RKO (cell line): ENCODE measurements at places on chromosomes 7 and 10.

DNA sequence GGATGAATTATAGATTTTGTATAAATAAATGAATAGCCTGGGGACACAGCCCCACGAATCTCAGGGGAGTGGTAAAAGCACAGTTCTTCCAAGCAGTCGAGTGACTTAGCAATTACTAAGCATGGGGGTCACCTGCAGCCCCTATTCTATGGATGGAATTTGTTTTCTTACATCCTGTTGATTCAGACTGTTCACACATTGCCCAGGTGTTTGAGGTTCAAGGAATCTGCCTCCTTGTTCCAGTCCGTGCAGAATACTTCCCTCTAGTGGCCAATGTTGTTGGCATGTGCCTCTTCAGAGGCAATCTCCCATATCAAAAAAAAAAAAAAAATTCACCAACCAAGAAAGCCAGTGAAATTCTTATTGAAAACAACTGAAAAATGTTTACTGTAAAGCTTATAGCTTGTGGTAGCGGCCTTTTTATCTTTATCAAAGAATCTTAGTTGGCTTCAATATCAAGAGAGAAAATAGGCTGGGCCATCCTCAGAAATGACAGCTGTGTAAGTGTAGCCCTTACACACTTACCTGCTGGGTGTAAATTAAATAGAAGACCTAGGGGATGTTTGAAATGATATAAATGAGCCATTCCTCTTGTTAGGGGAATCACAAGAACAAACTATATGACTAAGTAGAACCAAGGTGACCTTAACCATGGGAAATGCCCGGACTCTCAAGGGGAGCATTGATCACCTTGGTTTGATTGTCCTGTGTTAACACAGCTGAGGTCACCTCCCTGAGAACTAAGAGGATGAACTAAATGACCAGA is 7.8 kb downstream of the LIPM start:
- peak; percentile 69 for DNase-seq

- DNase-seq: peak; percentile 16
These were observed 1.5 kb downstream of the FHIP2A start for GRCh38 chr10:114823077-114823463.

DNA sequence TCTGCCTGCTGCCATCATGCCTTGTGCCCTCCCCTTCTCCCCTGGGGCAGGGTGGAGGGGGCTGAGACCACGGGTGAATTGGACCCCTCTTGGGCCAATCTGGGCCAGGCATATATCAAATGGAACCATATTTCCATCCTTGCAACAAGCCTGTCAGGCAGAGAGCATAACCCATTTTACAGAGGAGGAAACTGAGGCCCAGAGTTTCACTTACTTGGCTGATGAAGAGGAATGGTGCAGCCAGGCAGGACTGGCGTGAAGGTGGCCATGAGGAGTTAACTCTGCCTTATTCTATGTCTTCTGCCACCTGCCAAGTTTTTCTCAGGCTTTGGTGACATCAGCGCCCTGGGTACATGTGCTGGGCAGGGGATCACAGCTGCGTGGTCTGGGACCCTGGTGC is 155.5 kb upstream of the PCBD1 start:
- no peak for DNase-seq

GRCh38 chr7:142379201-142379885 is 121.5 kb upstream of the PRSS58 start:
- no peak for DNase-seq

GRCh38 chr10:27500886-27501285 is 3.2 kb upstream of the RAB18 start:
- no peak for DNase-seq

DNA sequence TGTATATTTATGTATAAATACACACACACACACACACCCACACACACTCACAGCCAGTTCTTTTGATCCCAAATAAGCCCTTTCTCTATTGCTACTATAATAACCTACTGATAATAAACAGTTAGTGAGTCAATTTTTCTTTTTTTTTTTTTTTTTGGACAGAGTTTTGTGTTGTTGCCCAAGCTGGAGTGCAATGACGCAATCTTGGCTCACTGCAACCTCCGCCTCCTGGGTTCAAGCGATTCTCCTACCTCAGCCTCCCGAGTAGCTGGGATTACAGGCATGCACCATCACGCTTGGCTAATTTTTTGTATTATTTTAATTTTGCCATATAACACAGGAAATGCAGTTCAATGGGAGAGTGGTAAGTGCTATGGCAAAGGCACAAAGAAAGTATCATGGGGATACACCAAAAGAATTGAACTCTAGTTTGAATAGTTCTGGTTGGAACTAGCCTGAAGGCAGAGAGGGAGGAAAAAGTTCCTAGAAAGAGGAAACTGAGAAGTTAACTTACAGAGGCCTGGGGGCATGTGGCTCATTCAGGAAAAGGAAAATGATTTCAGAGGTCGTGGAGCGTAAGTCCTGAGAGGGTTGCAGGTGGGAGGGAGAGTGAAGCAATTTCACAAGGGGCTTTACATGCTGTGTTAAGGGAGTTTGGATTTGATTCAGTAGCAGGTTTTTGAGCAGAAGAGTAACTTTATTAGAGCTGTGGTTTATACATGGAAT is 44.4 kb upstream of the JCAD start:
- DNase-seq: no peak

- DNase-seq: no peak
These were observed 123.2 kb downstream of the NRP1 start for GRCh38 chr10:33211106-33211878.

- DNase-seq: peak; percentile 54
These were observed 876 bp downstream of the GNAI1 start for GRCh38 chr7:80135309-80136104.

- DNase-seq: no peak
These were observed 62.4 kb upstream of the TAS2R16 start for GRCh38 chr7:123057911-123058310.

DNA sequence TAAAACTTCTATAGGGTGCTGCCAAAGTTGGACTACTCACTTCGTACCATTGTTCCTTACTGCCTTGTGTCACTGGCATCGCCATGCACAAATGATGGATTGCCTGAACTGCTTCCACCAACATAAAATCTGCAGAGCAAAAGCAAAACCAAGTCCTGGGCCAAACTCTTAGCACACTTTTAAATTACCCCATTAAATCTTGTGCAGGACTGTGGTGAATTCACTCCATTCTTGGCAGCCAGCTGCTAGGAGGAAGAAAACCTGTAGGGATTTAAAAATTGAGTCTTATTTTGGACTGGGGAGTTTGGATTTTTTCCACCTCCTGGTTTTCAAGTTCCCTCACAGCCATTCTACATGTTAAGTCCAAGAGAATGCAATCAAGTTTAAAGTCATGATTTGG is 646.9 kb downstream of the SORCS3 start:
- no peak for DNase-seq

DNA sequence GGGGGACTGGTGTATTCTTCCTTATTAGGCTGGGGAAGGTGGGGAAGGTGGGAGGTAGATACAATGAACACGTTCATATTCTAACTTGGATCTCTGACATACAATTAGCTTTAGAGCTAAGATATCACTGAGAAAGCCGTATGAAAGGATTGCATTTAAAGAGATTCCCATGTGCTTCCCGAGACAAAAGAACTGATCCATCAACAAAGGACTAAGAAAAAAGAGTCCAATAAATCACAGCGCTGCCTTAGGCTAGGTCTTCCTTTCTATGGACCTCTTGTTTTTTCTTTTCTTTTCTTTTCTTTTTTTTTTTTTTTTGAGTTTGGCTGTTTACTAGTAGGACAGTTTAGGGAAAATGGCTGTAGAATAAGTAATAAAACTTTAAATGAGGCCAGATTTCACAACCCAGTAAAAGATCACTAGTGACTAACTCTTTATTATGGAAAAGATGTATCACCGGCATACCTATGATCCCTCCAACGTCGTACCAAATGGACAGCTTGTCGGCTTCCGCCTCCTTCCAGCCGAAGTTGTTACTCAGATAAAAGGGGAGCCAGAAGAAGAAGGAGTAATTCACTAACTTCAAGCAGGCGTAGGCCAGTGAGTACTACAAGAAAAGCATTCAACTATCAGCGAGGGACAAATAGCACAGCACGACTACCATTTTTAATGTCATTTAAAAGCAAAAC is 50.0 kb downstream of the SLC37A3 start:
- no peak for DNase-seq

DNA sequence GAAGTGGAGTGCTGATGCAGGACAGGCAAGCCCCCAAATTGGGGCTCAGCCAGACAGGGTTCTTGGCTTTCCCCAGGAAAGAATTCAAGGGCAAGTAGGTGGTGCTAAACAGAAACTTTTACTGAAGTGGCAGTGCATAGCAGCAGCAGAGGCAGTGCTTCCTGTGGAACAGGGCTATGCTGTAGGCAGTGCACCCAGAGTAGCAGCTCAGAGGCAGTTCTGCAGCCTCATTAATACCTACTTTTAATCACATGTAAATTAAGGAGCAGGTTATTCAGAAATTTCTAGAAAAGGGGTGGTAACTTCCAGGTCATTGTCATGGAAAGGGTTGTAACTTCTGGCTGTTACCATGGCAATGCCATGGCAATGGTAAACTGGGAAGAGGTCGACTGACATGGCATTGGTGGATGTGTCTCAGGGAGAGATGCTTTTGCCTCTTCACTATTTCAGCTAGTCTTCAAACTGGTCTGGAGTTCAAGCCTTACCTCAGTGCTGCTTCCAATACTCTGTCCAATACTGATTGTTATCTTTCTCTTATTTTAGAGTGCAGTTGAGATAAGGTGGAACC is 29.2 kb downstream of the PRSS58 start:
- no peak for DNase-seq

DNA sequence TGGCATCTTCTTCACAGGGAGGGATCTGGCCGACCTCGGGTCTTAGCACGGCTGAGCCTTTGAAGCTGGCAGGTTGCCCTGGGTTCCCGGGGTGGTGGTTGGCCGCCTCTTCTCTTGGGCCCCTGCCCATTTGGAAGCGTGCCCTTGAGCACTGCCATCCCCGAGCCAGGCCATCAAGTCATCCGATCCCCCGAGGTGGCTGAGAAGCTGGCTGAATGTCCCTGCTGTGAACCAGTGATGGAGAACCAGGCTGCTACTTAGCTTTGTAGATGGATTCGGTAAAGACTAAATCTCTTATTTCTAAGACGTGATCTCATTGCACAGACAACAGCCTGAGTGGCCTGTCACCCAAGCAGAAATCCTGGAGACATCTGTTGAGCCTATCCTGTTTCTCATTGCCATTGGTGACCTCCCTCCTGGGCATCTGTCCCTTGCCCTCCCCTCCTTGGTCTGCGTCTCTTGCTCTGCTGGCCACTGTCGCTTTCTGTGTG is 74.3 kb downstream of the GRK5 start:
- no peak for DNase-seq

DNA sequence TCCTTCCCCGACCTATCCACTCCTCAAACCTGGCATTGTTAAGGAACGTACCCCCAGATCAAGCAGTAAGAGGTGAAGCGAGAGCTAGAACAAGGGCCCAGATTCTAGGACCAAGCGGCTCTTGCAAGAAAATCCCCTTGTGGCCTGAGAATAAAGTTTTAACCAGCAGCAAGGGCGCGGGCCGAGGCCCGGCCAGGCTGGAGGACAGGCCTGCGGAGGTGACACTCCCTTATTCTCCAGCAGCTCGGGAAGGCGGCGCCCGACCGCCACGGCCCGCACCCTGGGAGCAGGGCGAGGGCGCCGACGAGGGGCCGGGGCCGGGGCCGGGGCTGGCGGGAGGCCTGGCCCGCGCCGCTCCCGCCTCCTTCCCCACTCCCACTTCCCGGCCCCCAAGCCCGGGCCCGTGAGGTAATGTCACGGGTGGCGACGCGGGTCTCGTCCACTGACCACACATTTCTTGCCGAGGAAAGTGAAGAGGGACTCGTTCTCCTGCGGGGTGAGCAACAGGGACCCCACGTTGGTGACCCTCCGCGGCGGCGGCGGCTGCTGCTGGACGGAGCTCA is 551 bp downstream of the WASL start:
- DNase-seq: peak; percentile 72

GRCh38 chr10:55966101-55966500 is 395.0 kb downstream of the ZWINT start:
- peak; percentile 2 for DNase-seq

GRCh38 chr10:68121020-68121743 is 11.9 kb downstream of the MYPN start:
- DNase-seq: no peak

DNA sequence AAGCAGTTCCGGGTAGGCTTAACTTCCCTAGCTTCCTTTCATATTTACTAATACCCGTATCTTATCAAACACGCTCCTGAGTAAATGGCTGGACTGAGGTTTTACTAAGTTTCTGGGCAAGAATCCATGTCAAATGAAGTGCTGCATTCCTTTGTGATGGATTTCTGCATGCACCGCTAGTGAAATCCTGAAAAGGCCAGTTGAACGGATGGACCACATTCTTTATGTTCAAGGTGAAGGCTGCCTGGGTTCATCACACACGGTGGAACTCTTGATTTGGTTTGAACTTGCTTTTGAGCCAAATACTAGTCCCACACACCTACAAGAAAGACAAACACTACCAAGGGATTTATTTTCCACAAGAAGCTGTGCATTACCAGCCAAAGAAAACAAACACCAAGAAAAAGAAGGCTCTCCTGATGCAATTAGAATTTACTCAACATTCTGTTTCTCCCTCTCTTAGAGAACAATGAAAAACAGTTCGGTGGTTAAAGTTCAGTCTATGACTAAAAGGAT is 255.0 kb upstream of the SEMA3C start:
- no peak for DNase-seq

- DNase-seq: no peak
These were observed 107.5 kb downstream of the NPTX2 start for GRCh38 chr7:98724591-98724990.

- no peak for DNase-seq
These were observed 115.4 kb downstream of the NT5C2 start for GRCh38 chr10:103077491-103078308.

DNA sequence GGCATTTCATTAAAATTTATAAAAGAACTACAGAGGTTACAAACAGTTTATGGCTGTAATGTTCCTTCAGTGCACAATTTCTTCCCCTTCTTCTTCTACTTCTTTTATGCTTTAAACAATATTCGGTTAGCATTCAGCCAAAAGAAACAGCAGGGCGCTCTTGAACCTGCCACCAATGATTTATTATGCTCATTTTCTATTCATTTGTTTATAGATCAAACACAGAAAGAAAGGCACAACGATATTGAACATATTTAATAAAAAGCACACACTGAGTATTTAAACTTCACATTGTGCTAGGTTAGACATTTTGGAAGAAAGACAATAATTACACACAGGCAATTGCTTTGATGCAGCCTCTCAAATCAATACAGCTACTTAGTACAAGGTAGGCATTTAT is 1025.8 kb upstream of the LRRN3 start:
- DNase-seq: no peak

- DNase-seq: no peak
These were observed 13.3 kb downstream of the BEND7 start for GRCh38 chr10:13515467-13515866.

DNA sequence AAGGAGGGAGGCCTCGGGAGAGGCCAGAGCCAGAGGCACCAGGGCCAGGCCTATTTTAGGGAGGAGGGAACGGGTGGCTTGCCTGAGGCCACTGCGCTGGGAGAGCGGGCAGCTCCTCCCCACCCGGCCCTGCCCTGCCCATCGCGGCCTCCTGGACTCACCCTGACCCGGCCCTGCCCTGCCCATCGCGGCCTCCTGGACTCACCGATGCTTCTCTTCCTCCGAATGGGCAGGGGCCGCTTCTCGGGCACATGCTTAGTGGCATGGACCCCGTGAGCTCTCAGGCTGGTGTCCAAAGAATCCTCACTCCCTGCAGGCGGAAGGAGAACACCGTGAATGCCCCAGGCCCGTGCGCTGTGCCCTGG is 7.5 kb downstream of the PDGFA start:
- DNase-seq: no peak
